ENCODE measurements at places on chromosomes 7 and 10.

DNA sequence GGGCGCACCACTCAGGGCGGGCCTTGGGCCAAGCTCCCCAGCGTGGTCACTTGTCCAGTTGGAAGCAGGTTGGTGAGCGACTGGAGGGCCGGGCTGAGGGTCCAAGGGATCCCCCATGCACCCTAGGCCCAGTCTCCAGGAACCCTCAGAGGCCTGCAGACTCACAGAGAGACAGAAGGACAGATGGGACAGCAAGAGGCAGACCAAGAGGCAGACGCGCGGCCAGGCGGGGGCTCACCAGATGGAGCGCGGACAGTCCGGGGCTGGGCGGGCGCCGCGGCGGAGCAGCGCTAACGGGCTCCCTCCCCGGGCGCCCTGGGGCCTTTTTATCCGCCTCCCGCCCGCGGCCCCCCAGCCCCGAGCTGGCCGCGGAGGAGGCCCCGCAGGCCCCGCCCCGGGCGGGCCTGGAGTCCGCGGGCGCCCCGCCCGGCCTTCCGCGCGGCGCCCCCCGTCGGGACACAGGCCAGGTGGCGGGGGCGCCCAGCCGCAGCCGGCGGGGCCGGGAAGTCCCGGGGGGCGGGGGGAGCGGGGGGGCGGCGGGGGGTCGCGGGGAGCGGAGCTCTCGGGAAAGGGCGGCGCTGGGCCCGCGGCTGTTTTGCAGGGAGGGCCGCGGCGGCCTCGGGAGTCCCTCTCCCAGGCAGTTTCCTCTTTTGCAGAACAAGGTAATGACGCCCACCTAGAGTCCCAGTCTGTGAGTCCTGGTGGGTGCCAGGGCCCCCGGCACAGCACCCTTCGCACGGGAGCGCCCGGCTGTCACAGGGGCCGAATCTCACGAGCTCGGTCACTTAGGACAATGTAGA lies at the start of gene LOXL4:
LOXL4 (minus strand) TSS at position 301 of the 800 bp plus-strand sequence. CDS start 5,175 bp downstream, outside the sequence.
- peak; percentile 79 for DNase-seq

DNA sequence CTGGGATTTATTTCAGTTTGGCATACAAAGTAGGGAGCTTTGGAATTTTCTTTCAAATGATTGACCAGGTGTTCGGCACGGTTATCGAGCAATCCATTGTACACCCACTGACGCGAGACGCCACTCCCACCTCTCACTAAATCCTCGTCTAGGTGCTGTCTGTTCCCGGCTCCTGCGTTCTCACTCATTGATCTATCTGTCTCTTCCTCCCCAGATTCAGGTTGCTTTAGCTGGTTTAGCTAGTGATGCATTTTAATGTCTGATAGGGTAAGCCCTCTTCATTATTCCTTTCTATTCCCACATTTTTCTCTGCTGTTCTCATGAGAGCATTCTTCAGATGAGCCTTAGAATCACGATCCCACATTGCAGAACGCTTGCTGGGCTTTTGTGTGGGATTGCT lies 91.7 kb downstream of the ELFN1 start:
- no peak for DNase-seq

DNA sequence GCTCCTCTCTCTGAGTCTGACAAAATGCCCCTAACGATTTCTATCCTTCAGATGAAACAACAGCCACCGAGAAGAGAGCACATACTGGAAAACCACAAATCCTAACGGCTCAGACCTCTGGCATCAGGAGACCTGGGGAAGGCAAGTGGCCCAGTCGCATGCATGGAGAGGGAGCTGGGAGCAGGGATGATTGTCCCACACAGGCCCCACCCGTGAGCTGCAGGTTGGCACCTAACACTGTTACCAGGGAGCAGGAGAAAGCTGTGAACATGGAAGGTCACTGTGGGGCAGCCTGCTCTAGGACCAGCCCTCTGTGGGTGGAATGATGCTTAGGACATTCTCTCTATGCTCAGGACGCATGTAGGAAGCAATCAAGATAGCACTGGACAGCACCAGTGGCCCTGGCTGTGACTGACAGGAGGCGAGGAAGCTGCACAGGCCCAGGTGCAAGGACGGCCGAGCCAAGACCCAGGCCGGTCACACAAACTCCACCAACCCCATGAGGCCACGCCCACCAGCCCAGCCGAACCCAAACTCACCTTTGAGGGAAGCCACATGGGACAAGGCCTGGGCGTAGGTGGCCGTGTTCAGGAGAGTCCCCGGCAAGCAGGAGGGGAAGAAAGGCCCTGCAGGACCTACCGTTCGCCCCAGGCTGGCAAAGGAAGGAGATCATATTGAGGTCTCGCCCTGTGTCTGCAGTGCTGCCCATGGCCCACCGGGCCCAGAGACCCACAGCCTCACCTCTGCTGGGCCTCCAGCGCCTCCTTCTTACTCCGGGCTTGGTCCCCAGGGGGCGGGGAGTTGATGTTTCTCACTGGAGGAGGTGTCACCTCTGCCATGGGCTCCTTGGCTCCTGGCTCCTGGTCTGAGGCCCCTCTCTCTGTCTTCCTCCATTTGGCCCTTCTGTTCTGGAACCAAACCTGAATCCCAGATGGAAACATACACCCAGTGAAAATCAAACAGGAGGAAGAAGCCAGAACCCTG lies 9.7 kb downstream of the DRGX start:
- DNase-seq, result no peak

DNA sequence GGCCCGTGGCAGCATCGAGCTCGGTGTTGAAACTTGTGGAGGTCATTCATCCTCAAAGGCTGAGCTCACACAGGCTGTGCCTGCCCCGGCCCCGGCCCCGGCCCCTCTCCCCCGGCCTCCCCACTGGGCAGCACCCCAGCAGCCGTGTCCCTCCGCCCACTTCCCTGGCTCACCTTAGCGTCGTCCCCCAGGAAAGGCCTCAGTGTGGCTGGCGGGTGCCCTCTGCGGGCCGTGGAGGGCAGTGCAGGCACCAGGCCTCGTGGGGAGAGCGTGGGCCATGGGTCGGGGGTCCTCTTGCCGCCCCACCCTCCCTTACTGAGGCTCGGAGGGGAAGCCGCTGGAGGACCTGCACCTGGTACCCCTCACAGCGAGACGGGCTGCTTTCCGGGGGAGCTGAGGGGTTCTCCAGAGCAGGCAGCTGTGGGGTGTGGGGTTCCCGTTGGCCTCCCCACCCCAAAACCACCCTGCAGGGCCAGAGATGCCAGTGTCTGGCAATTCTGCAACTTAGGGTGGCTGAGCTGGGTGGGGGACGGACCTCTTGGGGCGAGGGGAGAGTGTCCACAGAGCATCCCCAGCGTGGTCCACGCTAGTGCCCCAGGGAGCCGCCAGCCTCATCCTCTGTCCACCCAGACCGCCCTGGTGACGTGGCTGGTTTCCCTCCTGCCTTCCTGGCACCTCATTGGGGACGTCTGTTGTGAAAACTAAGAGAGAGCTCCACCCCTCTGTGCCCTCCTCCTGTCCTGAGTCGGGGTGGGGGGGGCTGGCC lies 44.2 kb upstream of the DPYSL4 start:
- DNase-seq, result peak; percentile 45

- no peak for DNase-seq
Measured at GRCh38 chr10:85613391-85613790, 753.2 kb downstream of the GRID1 start.

DNA sequence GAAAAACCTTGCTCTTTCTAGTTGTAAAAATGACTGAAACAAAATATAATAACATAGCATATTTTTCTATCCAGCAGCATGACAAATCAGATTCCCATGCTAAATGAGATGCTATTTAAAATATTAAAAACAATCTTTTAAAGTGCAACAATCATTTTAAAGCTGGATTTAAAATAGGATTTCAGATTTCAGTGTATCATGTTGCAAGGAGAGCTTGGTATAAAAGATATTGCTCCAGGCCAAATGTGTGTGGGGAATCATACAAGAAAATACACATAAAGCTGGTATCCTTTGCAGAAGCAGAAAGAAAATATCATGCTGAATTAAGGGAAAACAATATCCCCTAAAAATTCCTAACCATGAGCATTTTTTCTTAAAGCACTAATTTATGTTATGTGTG lies 42.2 kb downstream of the SLC13A1 start:
- no peak for DNase-seq

DNA sequence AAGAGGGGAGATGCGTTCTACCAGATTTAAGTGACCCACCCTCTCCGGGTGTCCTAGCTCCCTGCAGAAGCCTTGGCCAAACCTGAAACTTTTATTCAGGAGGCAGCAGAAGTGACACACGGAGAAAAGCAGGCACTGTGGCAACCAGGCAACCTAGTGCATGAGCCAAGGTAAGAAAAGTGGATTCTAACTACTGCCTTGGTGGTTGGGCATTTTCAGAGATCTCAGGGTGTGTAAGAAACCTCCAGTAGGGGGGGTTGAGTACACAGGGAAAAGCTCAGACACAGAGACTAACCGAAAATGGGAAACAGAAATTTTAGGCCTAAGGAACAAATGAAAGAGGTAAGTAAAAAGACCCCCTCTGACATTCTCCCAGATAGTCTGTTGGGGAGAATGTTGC lies 645.7 kb downstream of the ANKRD7 start:
- no peak for DNase-seq

DNA sequence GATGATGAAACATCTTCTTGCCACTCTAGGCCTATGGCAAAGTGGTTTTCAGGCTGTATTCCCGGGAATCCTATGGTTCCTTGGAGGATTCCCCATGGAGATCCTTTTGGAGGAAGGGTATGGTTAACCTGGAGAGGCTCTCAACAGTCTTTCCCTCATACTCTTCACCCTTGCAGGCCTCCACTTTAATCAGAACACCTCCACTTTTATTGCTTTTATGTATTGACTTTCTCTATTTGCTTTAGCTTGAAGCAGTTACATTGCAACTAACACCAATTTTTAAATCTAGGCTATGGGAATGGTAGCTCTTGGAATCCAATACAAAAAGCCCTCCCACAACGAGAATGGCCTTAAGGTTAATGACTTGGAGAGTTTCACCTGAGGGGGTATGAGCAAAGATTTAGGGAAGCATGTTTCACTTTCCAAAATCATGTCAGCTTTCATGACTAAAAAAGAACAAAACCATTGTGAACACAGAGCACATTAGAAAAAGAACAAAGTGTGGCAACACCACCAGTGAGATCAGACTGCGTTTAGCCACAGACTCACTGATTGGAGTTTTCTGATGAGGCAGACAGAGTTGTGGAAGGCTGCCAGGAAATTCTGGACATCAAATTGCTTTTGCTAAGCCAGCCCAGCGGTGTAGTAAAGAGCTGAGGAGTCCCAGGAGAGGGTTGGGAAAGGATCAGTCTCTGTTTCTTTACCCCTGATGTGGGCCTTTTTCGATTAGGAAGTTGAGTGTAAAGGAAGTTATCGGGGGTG lies 130.4 kb upstream of the BMPER start:
- DNase-seq, result peak; percentile 93

Data from astrocyte of the hippocampus (primary cell).